ENCODE measurements at places on chromosomes 6 and 20.

GRCh38 chr6:1689141-1689540 lies 79.4 kb downstream of the FOXC1 start:
- DNase-seq, result no peak

DNA sequence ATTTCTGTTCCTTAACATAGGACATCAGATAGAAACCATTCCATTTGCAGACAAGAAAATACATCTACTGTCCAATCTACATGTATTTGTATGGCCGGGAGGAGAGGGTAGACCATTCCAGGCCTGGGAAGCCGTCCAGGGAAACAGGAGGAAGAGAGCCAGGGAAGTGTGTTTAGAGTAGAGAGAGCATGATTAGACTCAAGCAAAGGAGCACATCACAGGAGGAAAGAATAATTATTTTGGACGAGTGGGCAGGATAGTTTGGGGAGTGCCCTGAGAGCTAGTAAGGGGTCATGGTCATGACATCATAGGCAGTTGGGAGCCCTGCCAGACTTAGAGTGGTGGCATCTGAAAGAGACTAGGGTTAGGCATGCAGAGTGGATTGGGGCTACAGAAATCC lies 250.0 kb downstream of the HIVEP2 start:
- no peak for DNase-seq

DNA sequence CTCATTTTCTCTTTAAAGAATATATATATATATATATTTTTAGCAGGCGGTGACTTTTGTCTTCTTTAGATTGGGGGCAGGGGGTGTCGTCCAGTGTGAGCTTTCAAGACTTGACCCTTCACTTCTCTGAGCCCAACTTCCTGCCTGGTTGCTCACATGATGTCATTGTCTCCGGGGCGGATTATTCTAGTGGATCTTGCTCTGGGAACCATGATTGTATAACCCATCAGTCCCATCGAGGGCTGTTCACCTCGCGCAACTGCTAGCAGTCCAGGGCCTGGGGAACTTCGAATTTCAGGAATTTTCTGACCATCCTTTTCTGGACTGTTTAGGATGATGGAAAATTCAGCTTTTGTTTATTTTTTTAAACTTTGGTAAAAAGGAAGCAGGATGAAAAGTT lies 1.0 kb downstream of the IGF2R start:
- DNase-seq, result peak; percentile 67

GRCh38 chr20:58109126-58109880 lies 119.2 kb downstream of the ANKRD60 start:
- no peak for DNase-seq

- DNase-seq, result no peak
Observed at GRCh38 chr6:155274106-155274505, 10.3 kb downstream of the CLDN20 start.

- DNase-seq, result no peak
Observed at GRCh38 chr6:40343318-40343876, 243.8 kb downstream of the LRFN2 start.

- DNase-seq, result no peak
Observed at GRCh38 chr6:54516321-54516720, 208.1 kb downstream of the TINAG start.

DNA sequence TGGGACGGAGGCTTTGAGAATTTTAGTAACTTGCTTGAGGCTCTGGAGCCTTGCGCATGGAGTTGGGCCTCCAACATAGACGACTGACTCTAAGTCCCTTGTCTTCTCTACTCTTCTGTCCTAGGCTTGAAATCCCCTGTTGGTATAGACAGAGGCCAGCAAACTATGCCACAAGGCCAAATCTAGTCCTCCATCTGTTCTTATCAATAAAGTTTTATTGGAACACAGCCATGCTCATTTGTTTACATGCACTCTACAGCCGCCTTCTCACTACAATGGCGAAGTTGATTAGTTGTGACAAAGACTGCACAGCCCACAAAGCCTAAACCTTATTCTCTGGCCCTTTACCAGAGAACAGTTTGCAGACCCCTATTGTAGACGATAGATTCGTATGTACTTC lies 174.1 kb upstream of the ZFP64 start:
- no peak for DNase-seq

GRCh38 chr20:63261060-63261794 lies 7.0 kb upstream of the NKAIN4 start:
- peak; percentile 74 for DNase-seq

GRCh38 chr6:128410584-128410983 lies 109.8 kb downstream of the PTPRK start:
- no peak for DNase-seq

DNA sequence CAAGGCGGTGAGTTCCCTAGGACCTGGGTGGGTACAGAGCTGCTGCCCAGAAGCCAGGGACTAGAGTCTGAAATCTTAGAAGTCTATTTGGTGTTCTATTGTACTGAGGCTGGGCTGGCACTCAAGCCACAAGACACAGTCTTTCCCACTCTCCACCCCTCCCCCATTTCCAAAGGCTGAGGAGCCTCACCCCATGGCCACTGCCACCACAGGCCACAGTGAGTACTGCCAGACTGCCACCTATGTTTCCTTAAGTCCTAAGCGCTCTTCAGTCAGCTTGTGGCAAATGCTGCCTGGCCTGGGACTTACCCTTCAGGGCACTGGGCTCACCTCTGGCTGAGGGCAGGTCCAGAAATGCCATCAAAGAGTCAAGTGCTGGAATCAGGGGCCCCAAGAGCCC lies 469.3 kb downstream of the HAO1 start:
- DNase-seq, result no peak
